ENCODE measurements at places on chromosomes 2 and 18.

GRCh38 chr2:7722212-7722910 lies 805.1 kb downstream of the RNF144A start:
- no peak for DNase-seq

DNA sequence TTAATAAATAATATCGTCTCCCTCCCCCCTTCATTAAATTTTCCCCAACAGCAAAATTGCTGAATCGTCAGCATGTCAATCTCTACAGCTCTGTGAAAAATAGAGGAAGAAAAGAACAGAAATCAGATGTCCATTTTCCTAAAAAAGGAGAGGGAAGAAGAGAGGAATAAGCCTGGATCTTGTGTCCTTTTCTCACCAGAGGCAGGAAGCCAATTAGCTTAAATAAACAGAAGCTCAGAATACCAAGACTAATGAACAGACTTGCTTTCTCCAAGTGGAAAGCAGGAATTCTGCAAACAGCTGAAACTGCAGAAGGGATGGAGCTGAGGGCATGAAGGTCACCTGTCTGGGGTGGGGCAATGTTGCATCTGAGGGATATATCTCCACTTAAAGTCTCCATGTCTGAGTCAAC lies 265.7 kb downstream of the CCDC85A start:
- no peak for DNase-seq

GRCh38 chr18:75454022-75454795 lies 26.7 kb upstream of the SMIM21 start:
- no peak for DNase-seq

DNA sequence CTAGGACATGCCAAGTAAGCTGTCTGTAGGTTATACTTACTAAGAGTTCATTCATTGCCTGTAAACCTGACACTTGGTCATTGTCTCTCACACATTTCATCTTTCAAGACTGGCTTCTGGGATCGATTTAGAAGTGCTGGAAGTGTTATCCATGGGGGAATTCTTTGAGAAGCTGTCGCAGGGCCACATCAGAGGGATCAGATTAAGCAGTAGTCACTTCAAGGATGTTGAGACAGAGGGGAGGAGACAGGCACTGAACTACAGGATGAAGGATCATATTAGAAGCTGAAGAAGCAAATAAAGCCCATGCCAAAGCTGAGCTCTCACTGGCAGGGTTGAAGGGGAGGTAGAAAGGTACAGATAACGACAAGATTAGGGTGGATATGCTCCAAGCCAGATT lies 49.0 kb downstream of the CDK15 start:
- DNase-seq: no peak

GRCh38 chr2:59025157-59025757 lies 784.1 kb upstream of the FANCL start:
- no peak for DNase-seq

GRCh38 chr2:126846241-126846640 lies 52.4 kb upstream of the TEX51 start:
- DNase-seq: no peak

GRCh38 chr2:121005453-121005852 lies 269.8 kb downstream of the GLI2 start:
- no peak for DNase-seq

GRCh38 chr2:224956706-224957105 lies 85.6 kb downstream of the DOCK10 start:
- DNase-seq: no peak

GRCh38 chr2:132544006-132544630 lies 125.9 kb downstream of the LYPD1 start:
- DNase-seq: no peak

Data from GF-D8 (cell line).